ENCODE measurements at places on chromosomes 5 and 9.

DNA sequence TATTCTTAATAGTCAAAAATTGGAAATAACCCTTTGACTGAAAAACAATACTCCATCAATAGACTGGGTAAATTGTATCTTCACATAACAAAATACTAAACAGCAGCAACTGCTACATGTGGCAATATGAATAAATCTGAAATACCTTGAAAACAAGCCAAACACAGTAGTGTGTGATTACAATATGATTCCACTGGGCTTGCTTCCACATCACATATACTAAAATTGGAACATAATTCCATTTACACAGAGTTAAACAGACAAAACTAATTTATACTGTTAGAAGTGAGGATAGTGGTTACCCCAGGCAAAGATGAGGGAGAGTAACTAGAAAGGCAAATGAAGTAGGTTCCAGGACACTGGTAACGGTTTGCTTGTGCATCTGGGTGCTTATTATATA is 20.4 kb downstream of the FNIP1 start:
- no peak for DNase-seq

- no peak for DNase-seq
Measured at GRCh38 chr9:19875291-19875920, 86.6 kb upstream of the SLC24A2 start.

- DNase-seq = no peak
Measured at GRCh38 chr5:128304791-128305190, 221.2 kb downstream of the SLC12A2 start.

GRCh38 chr5:43639566-43639965 is 36.6 kb downstream of the NNT start:
- DNase-seq = no peak

- no peak for DNase-seq
Measured at GRCh38 chr5:40331616-40332015, 348.1 kb upstream of the PTGER4 start.

All from B cell (primary cell).